Stimulated activated CD4-positive, alpha-beta T cell treated with anti-CD3 and anti-CD28 coated beads, TNF-alpha, amount 100 ng/mL, for 1 hour (primary cell): ENCODE measurements at places on chromosomes 4 and X.

- DNase-seq, result no peak
Measured at GRCh38 chr4:17103231-17103630, 204.8 kb upstream of the LDB2 start.

DNA sequence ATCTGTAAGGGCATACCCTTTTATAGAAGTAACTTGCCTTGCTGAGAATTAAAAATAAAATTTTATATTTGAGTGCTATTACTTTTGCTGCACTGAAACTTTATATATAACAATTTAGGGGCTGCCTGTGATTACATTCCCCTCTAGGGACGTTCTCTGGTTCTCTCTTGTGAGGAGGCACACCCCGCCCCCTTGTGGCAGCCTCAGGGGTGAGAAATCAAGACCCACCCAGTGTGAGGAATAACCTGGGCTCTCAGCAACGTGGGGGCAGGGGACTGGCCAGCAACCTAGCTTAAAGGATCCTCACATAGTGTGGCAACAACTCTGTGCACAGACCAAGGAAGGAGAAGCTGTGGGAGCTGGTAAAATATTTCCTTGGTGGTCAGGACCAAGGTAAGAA, 43.7 kb downstream of the MAGEA9 start:
- no peak for DNase-seq

- DNase-seq, result no peak
Measured at GRCh38 chr4:11467931-11468330, 39.2 kb upstream of the HS3ST1 start.

- DNase-seq, result no peak
Measured at GRCh38 chr4:138889216-138889615, 126.4 kb upstream of the NOCT start.

DNA sequence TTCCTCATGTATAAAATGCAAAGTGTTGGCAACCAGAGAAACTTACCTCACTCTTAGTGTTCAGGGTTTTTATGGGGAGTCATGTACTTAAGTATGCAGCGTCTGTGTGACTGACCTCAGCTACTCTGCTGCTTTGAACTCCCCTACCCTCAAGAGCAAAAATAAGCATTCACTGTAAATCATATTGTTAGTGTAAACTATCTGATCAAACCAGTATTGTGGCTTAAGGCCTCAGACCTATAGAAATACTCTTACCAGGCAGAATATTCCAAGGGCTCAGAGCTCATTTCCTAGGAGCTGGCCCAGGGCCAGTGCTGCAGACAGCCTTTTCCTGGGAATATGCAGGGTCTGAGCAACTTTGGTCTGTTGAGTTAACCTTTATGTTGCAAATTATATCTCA, 453.1 kb downstream of the CCSER1 start:
- no peak for DNase-seq

GRCh38 chr4:53559021-53559620, 32.2 kb downstream of the LNX1 start:
- DNase-seq, result no peak

GRCh38 chr4:175308236-175308635, 390.1 kb downstream of the ADAM29 start:
- DNase-seq, result no peak

- no peak for DNase-seq
Measured at GRCh38 chrX:50697691-50698090, 116.3 kb downstream of the SHROOM4 start.

DNA sequence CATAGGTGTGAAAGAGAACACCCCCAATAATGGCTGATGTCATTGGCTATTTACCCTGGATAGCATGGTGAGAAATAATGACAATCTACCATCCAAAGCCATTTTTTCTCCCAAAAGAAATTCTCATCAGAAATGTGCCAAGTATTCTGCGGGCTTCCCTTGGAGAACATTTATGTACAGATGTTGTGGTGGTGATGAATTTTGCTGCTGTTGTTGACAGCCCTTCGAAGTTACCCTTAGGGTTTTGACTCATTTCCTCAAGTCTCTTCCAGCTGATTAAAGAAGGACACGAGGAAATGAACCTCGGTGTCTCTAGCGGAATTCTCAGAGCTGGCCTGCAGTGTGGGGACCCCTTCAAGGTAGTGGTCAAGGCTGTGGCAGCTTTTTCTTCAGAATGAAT, 3.4 kb downstream of the KIT start:
- no peak for DNase-seq

DNA sequence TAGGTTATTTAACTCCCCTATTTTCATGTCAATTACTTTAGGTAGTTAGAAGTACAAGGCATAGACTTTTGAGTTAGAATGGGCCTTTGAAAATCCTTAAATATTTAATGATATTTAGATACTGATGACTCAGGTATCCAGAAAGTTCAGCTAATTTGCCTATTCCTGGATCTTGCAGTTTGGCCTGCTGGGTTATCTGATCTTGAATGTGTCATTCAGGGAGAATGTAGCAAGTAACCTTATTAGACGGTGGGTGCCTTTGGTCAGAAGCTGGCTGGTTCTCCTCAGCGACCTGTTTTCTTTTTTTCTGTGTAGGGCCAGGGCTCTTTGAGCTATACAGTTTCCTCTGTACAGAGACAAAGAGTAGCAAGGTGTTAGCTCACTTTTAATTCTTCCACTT, 42.0 kb downstream of the MTM1 start:
- DNase-seq, result no peak

GRCh38 chr4:7672601-7673000, 237.9 kb upstream of the PSAPL1 start:
- no peak for DNase-seq

GRCh38 chr4:15215109-15215508, 212.7 kb upstream of the C1QTNF7 start:
- no peak for DNase-seq

DNA sequence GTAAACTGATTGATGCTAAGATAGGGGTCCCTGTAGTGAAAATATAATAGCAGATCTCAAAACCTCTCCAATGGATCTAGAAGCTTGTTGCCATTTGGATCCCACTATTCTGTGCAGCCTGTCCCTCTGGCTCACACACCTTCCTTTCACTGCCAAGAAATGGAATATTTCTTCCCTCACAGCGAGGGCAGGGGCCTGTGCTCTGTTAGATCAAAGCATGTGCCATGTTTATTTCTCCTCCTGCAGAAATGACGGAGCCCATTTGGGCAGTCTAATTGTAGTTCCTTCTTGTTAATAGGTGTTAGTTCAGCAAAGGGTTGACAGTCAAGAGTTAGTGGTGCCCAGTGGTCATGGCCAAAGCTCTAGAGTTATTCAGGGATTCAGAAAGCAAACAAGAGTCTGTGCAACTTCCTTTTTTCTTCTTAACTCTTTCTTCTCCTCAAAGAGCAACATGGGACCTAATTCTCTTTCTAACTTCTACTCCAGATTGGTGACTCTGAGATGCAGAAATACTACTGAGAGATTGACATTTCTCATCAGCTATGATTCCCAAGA, 106.8 kb downstream of the STOX2 start:
- DNase-seq, result no peak

GRCh38 chr4:19850909-19851308, 400.8 kb upstream of the SLIT2 start:
- DNase-seq, result no peak

GRCh38 chrX:72393836-72394517, 88.3 kb upstream of the CITED1 start:
- no peak for DNase-seq

GRCh38 chr4:88600176-88600838, 8.0 kb downstream of the HERC3 start:
- no peak for DNase-seq

DNA sequence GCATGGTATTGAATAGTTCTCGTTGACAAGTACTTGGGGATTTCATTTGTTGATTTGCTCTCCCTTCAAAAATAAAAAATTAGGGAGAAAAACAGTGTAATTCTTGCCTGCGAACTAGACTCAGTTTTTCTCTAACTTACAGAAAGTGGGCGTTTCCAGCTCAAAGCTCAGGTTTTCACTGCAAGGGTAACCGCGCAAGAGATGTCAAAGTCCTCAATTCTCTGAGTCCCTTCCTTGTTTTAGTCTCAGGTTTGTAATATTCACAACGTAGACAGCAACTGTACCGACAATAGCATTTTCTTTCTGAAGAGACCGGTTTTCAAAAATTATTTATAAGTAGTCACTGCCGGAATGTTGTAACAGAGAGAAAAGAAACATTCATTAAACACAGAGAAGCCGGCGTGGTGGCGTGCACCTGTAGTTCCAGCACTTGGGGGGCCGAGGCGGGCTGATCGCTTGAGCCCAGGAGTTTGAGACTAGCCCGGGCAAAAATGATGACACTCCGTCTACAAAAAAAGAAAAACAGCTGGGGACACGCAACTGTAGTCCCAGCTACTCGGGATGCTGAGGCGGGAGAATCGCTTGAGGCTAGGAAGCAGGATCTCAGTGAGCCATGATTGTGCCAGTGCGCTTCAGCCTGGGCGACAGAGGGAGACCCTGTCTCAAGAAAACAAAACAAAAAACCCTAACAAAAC, 774 bp downstream of the ZCCHC4 start:
- DNase-seq, result no peak

DNA sequence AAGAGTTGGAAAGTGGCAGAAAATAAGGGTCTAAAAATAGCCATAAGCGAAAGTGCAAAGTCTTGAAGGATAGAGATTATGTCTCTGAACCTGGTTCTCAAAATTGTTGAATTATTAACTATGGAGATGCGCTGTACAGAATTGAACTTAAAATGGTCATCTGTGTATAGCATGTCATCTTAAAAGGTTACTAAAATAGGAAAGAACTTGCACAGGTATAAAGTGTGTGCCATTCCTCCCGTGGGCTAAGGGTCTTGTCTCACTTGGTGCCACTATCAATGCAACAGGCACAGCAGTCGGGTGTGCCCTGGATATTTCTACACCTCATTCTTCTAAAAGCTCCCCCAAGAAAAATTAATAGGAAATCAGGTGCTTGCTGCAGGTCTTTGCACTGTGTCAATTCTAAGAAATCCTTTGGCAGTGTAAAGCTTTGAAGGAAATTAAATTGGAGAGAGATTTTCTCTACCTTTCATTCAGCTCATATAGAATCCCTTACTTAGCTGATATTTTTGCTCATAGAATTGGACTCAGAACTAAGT, 2.4 kb downstream of the SORBS2 start:
- DNase-seq, result no peak

DNA sequence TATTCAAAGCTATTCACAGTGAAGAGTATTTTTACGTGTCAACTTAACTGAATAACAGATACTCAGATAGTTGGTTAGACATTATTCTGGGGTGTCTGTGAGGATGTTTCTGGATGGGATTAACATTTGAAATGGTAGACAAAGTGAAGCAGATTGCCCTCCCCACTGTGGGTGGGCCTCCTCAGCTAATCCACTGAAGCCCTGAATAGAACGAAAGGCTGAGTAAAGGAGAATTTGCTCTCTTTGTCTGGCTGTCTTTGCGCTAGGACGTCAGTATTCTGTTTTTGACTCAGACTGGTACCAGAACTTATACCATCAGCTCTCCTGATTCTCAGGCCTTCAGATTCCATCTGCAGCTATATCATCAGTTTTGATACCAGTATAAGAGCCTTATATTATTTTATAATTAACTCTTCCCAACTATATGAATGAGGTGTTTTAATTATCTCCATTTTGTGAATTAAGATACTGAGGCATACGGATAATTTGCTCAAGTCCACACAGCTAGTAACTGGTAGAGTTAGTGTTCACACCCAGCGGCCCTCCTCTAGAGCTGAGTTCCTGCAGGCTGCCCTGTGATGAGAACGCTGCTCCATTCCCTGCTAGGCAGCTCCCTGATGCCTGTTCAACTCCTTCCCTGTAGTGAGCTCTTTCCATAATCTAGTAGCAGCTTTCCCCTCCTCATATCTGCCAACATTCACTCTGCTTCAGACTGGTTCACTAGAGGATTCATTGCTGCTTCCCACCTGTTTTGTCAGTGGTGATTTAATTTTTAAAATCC, 87.5 kb downstream of the RBM46 start:
- no peak for DNase-seq

- DNase-seq, result no peak
Measured at GRCh38 chr4:139144161-139144859, 32.7 kb downstream of the ELF2 start.

GRCh38 chrX:150773117-150773516, 79.9 kb downstream of the MTMR1 start:
- DNase-seq, result no peak

DNA sequence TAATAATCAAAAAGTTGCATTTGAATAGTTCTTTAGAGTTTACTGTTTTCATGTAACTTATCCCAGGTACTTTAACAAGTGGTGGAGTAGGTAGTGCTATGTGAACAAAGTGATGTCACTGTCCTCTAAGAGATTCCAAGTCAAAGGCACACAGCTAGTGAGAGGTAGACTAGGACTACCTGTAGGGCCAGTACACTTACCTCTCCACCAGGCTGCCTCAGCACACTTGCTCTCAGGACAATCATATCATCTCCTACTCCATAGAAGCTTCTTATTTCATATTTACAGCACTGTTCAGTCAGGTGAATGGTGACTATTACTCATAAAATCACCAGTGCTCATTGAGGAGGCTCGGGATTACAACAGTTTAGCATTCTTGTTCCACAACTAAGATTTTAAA, 173.0 kb upstream of the EMCN start:
- no peak for DNase-seq

DNA sequence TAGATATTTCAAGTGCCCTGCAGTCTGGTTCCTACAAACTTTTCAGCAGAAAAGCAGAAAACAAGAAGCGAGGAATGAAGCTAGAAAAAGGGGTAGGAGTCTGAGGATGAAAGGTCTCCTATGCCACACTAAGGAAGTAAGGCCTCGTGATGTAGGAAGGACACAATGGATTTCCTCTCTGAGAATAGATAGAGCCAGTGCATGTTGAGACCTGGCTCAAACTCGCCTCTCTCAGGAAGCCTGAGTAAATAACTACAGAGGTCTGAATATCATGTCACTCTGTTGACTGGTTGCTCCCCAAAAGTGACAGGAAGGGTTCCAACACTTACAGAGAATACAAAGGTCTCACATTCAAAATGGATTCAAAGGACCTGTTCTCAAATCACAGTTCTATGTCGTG, 93.3 kb downstream of the GRIA3 start:
- DNase-seq, result no peak

DNA sequence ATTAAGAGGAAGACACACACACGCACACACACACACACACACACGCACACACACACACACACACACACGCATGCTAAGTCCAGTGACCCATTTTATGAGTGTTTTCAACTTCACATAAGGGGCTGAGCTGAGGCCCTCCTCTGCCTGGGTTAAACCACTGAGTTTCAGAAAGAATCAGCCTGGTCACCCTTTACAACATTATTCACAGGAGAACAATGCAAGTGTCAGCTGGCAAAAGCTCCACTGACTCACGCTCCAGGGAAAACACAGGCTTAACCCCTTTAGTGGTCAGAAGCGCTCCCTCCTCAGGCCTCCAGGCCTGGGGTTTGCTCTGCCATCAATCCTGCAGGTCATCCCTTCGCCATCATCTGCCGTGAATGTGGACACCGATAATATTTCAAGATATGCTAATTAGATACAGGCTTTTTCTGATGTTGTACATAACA, 46.9 kb downstream of the ACOX3 start:
- DNase-seq, result no peak

DNA sequence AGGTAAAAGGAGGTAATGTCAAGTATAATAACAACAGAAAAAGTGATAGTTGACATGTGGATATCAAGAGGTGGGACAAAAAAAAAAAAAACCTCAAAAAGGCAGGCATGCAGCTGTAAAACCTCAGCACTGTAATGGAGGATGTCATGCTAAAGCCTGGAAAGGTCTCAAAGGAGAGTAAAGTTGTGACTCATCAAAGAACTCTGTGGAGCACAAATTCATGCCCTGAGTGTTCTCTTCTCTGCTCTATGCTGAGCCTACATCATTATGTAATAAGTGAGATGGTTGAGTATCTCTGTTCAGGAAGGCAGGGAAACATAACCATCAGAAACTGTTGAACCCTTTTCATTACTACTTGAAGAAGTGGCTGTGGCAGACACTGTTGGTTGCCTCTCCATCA, 597.8 kb downstream of the BCOR start:
- no peak for DNase-seq

GRCh38 chr4:56768316-56768715, 53.2 kb downstream of the SPINK2 start:
- no peak for DNase-seq
